Activated CD4-positive, CD25-positive, alpha-beta regulatory T cell treated with anti-CD3 and anti-CD28 coated beads, Interleukin-2, amount 50 U/mL, for 16 hours (primary cell): ENCODE measurements at places on chromosomes 11 and 22.

DNA sequence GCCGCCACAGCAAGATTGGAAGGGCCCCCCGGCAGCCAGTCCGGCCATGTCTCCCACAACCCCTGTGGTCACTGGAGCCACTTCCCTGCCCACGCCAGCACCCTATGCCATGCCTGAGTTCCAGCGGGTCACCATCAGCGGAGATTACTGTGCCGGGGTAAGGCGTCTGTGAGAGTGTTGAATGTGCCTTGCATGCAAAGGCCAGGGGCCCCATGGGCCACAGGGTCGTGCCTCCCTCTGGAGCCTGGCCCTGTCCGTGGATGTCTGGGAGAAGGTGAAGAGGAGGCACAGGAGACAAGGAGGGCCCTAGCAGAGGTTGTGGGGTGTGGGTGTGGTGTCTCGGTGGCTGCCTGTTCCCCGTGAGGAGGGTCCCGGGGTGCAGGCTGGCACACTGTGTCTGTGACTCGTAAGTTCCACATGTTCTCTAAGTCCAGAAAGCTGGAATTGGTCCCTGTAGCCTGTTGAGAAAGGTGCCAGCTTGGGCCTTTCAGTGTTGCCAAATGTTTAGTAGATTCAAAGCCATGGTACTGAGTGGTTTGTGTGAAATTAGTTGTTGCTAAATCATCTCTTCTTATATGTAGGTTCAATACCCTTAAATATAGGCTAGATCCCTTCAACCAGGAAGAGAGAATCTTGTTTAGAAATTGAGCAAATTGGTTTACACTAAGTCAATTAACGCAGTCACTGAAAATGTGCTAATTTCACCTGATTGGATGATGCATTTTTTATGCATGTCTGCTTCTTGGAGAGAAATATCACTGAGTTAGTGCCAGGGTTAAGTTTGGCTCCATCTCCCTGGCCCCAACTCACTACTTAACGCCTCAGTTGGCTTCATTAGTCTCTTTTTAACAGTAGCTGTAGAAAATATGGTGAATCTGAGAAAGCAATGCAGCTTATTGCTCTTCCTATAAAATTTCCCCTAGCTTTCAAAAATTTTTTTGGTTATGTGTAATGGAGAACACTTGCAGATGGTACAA, 23.8 kb downstream of the AMPD3 start:
- no peak for DNase-seq

DNA sequence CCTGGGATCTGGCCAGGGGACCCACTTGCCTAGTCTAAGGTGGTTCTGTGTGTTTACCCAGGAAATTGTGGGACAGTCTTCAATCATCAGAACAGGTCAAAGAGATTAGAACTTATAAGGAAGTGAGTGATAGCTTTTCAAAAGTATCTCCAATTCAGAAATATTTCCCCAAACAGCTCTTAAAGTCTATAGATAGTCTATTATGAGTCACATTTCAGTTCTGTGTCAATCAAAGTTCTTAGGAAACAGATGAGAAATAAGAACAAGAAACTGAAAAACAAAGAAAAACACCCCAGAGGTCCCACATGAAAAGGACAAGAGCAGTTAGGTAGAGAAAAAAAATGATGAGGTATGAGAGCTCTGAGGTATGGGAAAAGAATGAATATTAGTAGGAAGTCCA, 381.4 kb upstream of the MPPED2 start:
- no peak for DNase-seq

DNA sequence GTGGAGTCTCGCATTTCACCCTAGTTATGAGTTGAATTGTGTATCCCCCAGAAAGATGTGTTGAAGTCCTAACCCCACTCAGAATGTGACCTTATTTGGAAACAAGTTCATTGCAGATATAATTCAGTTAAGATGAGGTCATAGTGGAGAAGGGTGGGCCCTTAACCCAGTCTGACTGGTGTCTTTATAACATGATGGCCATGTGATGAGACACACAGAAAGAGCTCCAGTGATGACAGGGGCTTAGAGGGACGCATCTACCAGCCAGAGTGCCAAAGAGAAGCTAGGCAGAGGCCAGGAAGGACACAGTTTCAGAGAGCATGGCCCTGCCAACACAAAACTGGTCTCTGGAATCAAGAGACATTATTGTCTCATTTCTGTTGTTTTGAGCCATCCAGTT, 50.3 kb downstream of the LARGE1 start:
- DNase-seq = no peak

- DNase-seq = no peak
These were observed 12.5 kb downstream of the MUC5B start for GRCh38 chr11:1235306-1235900.

DNA sequence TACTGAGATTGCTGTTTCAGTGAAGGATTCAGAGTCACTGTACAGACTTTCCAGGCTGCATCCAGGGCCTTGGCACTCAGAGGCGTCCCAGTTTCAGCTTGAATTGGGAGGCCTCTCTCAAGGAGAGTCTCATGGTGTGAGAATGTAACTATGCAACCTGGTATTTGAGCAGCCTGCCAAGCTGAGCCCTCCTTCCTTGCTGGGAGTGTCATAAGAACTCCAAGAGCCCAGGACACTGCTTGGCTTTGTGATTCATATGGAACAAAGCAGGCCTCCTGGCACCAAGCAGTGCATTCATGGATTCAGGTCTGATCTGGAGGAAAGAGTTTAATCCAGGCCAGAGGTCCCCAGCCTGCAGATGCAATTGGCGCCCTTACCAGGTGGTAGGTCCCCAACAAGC, 171.7 kb downstream of the DBX1 start:
- DNase-seq = no peak
